Inflammatory macrophage (primary cell): ENCODE measurements at places on chromosomes 3 and 15.
A peak's percentile ranks its signal among the peaks of the same experiment; 100 is the strongest.

- DNase-seq, result no peak
Observed at GRCh38 chr15:37220949-37221670, 120.8 kb upstream of the MEIS2 start.

DNA sequence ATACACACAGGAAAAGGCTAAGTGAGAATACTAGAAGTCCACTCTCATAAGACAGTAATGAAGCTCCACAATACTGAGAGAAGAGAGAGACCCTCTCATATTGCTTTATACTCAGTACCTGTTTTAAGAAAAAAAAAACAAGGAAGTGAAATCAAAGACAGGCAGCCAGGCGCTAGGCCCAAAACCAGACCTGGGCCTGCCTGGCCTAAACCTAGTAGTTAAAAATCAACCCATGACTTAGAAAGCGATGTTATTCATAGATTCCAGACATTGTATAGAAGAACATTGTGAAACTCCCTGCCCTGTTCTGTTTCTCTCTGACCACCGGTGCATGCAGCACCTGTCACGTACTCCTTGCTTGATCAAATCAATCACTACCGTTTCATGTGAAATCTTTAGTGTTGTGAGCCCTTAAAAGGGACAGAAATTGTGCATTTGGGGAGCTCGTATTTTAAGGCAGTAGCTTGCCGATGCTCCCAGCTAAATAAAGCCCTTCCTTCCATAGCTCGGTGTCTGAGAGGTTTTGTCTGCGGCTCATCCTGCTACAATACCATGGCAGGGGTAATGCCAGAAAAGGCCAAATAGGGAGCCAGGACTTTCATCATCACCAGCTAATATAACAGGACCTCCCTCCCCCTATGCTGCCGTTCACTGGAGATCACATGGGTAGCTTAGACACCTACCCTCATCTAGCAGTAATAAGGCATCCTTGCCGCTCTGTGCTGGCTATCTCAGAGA lies 1294.1 kb downstream of the NSUN3 start:
- DNase-seq, result no peak

GRCh38 chr15:56099311-56099710 lies 105.9 kb upstream of the NEDD4 start:
- DNase-seq, result no peak

DNA sequence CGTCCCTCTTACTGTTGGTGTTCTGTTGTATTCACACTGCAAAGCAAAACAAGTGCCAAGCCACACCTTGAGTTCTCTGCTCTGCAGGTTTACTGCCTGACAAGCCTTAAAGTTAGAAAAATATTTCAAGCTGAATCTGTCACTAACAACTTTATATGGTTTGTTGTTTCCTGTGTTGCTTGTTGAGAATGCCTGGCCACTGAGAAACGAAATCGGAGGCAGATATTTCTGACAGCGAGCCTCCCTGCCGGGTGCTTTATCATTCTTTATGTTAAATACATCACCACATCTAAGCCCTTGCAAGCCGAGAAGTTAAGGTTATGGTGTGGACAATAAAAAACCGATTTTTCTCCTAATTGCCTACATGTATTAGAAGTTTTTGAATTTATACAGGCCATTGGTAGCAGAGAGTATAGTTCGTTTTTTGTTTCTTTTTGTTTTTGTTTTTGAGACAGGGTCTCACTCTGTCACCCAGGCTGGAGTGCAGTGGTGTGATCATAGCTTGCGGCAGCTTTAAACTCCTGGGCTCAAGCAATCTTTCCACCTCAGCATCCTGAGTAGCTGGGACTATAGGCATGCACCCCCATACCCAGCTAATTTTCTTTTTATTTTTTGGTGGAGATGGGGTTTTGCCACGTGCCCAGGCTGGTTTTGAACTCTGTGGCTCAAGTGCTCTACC lies 188.4 kb upstream of the ICE2 start:
- no peak for DNase-seq

DNA sequence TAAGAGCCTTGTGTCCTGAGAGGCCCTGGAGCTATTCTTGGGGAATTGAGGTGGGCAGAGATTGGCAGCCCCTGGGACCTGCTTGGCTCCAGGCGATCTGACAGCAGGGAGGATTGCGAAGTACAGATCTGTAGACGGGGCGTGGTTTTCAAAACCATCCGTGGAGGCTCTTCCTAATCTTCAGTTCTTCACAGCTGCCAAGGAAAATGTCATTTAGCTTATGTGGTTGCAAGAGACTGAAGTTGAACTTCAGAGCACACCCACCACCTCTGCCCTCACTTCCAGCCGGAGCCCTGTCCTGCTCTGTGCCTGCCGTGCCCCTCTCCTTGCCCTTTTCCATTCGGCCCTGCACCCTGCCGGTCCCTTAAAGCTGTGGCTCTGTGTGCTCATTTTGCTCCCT lies 12.9 kb downstream of the NISCH start:
- peak; percentile 48 for DNase-seq

DNA sequence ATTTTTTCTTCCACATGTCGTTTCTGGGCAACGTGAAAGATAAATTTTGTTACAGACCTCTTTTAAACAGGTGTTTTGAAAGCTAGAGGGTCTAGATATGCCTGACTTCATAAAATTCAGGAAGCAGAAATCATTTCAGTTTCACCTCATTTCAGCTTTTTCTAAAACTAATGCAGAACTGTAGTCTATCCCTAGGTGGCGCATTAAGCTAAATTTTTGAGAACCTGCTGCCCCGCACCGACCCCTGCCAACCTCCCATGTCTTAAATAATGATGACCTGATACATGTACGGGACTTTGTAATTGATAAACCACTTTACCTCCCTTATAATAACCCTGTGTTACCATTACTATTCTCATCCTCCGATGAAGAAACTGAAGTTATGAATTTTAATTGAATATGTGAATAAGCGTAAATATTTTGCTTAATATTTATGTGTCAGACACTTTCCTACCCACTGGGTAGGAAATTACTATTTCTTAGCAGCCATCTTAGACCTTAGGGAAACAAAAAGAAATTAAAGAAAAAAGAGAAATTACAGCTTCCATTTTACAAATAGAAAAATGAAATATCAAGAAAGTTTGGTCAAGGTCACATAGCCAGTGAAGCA lies 78.7 kb upstream of the GCNT3 start:
- DNase-seq, result peak; percentile 64

- no peak for DNase-seq
Observed at GRCh38 chr15:67024998-67025368, 40.4 kb upstream of the SMAD3 start.

GRCh38 chr3:31039145-31039544 lies 144.7 kb upstream of the GADL1 start:
- DNase-seq, result no peak

GRCh38 chr3:154132777-154133375 lies 11.7 kb downstream of the ARHGEF26 start:
- peak; percentile 30 for DNase-seq

DNA sequence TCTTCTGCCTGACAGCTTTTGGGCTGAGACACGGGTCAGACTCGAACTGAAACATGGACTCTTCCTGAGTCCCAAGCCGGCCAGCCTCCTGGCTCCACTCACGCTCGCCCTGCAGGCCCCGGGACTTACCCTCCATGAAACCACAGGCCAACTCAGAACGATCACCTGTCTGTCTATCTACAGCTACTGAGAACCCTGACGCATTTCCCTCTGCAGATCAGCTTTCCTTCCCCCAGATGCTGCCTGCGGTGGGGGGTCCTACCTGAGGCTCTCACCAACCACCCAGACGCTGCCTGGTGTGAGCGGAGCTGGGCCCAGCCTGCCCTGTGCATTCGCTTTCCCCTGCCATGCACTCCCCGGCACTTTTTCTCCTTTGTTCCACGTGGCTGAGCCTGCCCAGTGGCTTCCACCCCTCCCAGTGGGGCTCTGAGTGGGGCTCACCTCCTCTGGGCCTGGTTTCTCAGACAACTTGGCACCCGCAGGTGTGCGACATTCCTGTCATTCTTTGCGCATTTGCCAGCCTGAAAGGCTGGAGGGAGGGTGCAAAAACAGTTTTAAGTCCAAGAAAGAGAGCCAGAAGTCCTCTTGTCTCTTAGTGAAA lies 60.2 kb downstream of the PLXNA1 start:
- no peak for DNase-seq

- DNase-seq, result no peak
Observed at GRCh38 chr15:61530769-61531168, 301.7 kb upstream of the RORA start.

DNA sequence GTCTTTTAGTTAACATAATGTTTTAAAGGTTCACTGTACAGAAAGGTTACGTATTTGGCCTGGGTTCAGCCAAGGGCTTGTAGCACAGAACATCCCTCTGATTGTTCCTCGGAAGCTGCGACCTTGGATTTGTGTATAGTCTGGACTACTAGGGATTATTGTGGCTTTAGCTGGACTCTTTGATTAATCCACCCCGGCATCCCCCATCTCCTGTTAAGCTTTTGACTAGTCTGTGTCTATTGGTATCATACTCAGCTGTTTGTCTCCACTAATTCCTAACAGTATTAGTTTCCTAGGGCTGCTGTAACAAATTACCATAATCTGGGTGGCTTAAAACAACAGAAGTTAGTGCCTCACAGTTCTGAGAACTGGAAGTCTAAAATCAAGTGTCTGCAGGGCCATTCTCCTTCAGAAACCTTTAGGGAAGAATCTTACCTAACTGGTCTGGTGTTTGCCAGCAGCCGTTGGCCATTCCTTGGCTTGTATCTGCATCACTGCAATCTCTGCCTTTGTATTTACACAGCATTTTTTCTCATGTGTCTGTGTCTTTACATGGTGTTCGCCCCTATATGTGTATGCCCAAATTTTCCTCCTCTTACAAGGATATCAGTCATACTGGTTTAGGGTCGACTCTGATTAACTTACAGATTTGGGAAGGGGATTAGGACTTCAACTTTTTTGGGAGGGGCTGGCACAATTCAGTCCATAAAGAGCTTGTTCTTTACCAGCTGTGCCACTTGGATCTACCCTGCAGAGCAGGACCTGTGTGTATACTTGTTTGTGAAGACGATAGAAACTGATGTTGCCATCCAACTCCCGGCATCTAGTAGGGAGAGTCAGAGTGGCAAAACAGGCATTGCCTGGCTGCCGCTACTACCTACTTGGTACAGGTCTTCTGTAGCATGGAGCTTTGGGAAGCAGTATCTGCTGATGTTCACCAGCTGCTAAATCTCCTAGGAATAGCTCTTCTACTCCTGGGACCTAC lies 117.8 kb downstream of the UBE2E2 start:
- no peak for DNase-seq

GRCh38 chr3:25513642-25514266 lies 85.7 kb downstream of the RARB start:
- DNase-seq, result no peak

DNA sequence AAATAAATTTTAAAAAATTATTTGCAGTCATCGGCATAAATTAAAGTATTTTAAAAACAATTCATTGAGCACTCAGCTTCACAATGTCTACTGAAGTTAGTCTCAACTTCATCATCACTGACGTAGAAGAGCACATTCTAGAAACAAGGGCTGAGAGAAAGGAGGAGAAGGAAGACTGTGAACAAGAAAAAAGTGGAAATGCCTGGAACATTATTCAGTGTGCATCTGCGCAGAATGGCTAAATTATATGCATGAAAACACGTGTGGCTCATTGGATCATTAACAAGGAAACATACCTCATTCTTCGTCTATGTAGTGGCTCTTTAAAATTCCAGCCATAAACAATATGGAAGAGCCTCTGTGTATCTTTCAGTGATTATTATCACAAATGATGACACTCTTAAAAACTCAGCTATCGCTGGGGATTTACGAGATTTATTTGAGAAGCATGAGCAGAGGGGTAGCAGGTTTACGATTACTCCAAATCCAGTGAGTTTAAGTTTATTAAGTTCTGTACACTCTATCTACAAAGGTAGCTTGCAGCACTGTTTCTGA lies 404.2 kb upstream of the CDIN1 start:
- DNase-seq, result no peak

- peak; percentile 75 for DNase-seq
Observed at GRCh38 chr3:190514413-190515153, 698 bp downstream of the IL1RAP start.

- DNase-seq, result no peak
Observed at GRCh38 chr3:191216510-191216909, 17.5 kb downstream of the OSTN start.

DNA sequence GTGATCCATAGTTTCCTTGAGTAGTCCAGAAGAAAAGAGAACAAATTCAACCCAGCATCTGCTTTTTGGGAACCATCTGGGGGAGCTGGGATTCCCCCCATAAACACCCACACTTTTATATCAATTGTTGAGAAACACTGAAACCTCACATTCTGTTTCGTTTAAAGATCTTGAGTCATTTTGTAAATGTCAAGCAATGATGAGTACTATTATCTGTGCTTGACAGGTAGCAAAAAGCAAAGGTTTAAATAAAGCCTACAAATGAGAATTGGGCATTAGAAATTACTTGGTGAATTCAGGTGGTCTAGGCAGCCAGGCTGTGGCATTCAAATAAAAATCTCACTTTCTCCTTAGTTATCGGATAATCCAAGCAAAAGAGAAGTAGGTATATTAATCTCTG lies 75.7 kb downstream of the TMEM266 start:
- DNase-seq, result no peak

DNA sequence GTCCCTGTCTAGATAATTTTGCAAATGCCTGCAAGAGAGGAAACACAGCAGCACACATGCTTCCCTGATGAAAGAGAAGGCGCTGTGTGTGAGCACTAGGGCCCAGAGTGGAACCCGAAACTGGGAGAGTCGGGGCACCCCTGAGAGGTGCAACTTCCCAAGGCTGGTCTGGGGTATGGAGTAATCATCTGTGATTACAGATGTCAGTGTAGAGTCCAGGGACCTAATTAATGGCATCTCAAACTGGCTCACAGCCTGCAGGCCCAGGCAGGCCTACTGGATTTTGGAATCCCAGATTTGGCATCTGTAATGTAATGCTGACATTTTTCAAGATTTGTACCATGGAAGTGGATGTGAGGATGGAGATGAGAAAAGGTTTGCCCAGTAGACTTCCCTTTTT lies 29.4 kb downstream of the PGPEP1L start:
- peak; percentile 2 for DNase-seq

DNA sequence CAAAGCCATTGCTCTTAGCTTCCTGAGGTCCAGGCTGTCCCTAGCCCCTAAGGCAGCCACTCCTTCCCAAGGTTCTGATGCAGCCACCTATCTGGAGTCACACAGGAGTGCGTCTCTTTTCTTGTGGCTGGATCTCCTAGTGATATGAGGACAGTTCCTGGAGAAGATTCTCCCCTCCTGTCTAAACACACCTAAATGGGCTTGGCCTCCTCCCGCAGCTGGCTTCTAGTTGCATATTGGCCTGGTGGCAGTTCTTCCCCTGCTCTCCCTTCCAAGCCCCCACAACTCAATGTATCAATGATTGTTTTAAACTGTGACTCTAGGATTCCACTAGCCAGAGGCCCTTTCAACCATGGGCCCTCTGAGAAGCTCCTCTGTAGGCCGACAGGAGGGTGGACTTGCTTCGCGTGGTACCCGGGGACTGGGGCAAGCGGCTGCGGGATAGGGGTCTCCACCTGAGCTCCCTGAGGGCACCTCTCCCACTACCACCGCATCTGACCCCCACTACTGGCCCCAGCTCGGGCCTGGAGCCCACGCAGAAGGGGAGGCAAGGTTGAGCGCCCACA lies 1.4 kb downstream of the ITGA11 start:
- DNase-seq, result no peak

DNA sequence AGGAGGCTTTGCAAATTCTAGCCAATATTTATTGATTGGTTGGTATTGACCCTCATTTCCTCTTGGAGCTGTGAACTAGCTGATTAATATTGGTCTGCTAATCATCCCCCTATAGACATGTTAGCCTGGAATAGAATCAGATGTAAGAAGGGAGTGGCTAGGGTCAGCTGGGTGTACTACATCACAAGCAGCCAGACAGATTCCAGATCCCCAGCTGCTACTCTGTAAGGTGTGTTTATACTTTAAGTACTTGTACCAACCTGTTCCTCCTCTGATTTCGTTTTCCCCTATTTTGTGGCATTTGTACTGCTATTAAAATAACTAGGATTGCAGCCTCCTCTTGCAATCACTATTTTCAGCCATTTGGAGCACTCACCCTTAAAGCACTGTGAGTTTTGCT lies 49.9 kb downstream of the PARP15 start:
- DNase-seq, result no peak
